ENCODE measurements at places on chromosomes 4 and X. TPM values are rescaled to one million over a fixed set of nuclear protein-coding genes. Genes with fewer than 3 reads are reported as not detected.

DNA sequence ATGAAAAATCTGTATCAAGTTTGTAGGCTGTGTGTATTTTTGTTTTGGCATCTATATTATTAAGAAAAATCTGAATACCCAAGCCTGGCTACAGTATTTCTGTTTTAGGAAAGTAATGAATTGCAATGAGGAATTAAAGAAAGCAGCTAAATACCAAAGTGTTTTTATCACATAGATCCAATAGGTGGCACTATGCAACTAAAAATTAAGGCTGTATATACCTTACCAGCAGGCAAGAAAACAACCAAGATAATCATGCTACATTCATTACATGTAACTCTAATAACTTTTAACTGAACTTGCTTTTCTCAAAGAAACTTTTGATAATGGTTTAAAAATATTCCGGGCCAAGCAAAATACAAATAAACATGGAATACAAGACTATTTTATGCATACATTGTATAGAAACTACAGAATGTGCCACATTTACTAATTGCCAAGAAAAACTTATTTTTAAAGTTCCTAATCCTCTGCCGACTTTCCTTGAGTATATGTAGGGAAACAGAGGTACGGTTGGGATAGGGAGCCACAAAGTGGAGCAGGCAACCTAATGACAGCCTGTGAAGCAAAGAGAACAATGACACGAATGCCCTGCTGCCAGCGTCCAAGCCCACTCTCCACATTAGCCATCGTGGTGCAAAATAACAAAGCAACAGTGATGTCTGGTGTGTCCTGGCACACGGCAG lies 63.7 kb downstream of the SEC24D start:
- H3K4me1 ChIP-seq, result no peaks in the 10 kb centered on the region
- H3K27ac ChIP-seq, result no peak overlapping the region
- peak; percentile 7 for DNase-seq
- no peak overlapping the region for H3K4me3 ChIP-seq
- H3K27me3 ChIP-seq, result no peaks in the 10 kb centered on the region
- H3K36me3 ChIP-seq, result no peaks in the 10 kb centered on the region

Gene MTMR8
- total RNA-seq, result 1.3 TPM

- DNase-seq, result no peak
- H3K36me3 ChIP-seq, result no peaks in the 10 kb centered on the region
- no peaks in the 10 kb centered on the region for H3K4me1 ChIP-seq
- no peaks in the 10 kb centered on the region for H3K27me3 ChIP-seq
Measured at GRCh38 chr4:182233310-182234090, 9.7 kb upstream of the TENM3 start.

Gene MAGEA11
- total RNA-seq, result not detected

- no peak overlapping the region for H3K4me3 ChIP-seq
- no peaks in the 10 kb centered on the region for H3K4me1 ChIP-seq
- H3K36me3 ChIP-seq, result no peaks in the 10 kb centered on the region
- DNase-seq, result no peak
- no peak overlapping the region for H3K27ac ChIP-seq
Measured at GRCh38 chr4:151485541-151486131, 76.7 kb downstream of the FHIP1A start.

Gene UGT2B10
- not detected for total RNA-seq

- no peak overlapping the region for H3K27ac ChIP-seq
- H3K4me1 ChIP-seq, result no peaks in the 10 kb centered on the region
- H3K27me3 ChIP-seq, result no peaks in the 10 kb centered on the region
- no peak overlapping the region for H3K4me3 ChIP-seq
- no peak for DNase-seq
Measured at GRCh38 chr4:131644619-131645018, 1504.5 kb upstream of the PCDH10 start.

GRCh38 chr4:185217408-185217975 lies 8.1 kb downstream of the SNX25 start:
- no peak overlapping the region for H3K4me3 ChIP-seq
- H3K27me3 ChIP-seq, result no peaks in the 10 kb centered on the region
- DNase-seq, result no peak
- H3K4me1 ChIP-seq, result no peaks in the 10 kb centered on the region

- H3K4me3 ChIP-seq, result no peak overlapping the region
- DNase-seq, result peak; percentile 4
- H3K36me3 ChIP-seq, result no peaks in the 10 kb centered on the region
- no peak overlapping the region for H3K27ac ChIP-seq
- H3K27me3 ChIP-seq, result no peaks in the 10 kb centered on the region
- no peaks in the 10 kb centered on the region for H3K4me1 ChIP-seq
Measured at GRCh38 chrX:31658360-31658759, 586.5 kb upstream of the FTHL17 start.

DNA sequence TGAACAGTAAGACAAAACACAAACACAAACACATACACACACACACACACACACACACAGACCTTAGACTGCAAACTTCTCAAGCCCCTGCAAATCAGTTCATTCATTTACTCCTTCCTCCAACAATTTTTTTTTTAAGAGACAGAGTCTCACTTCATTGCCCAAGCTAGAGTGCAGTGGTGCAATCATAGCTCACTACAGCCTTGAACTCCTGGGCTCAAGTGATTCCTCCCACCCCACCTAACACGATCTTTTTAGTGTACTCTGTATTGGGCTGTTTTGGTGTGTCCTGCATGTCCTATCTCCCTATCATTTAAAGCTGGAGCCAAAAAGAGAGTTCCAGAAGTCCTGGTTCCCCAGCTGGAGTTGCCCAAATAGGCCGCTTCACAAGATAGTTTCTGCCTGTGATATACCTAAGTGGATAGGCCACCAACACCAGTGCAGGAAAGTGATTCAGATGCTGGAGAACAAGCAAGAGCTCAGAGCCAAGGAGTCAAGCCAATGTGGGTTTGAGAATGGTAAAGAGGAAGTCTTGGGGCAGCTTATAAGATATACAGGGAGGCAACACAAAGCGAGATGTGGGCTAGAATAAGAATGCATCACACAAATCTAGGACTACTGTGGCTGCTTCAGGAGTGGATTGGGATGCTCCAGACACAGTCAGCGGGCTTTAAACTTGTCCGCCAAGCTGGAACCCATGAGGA lies 85.4 kb upstream of the RAPGEF2 start:
- no peaks in the 10 kb centered on the region for H3K27me3 ChIP-seq
- DNase-seq, result no peak
- no peaks in the 10 kb centered on the region for H3K4me1 ChIP-seq
- no peak overlapping the region for H3K27ac ChIP-seq
- H3K36me3 ChIP-seq, result no peaks in the 10 kb centered on the region

Gene XKRX
- 0.21 TPM for total RNA-seq

DNA sequence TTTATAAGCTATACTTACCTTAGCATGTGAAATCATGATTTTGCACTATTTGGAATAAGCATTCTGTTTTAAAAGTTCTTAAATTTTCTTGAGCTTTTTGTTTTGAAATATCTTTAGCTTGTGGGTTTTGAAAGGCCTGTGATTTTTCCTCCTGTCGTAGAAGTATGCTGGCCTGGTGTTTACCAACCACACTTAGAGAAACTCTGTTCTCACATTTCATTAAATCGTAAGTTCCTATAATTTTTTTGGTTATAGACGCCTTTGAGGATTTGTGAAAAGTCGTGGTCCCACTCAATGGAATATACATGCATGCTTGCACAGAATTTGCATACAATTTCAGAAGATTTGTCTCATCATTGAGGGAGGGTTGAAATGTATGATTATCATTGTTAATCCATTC lies 63.6 kb downstream of the PDLIM5 start:
- H3K4me3 ChIP-seq, result no peak overlapping the region
- DNase-seq, result no peak
- no peaks in the 10 kb centered on the region for H3K36me3 ChIP-seq
- no peaks in the 10 kb centered on the region for H3K27me3 ChIP-seq
- H3K4me1 ChIP-seq, result no peaks in the 10 kb centered on the region

Gene GAGE2A
- not detected for total RNA-seq

Gene FNIP2
- 17.7 TPM for total RNA-seq

- no peaks in the 10 kb centered on the region for H3K36me3 ChIP-seq
- H3K4me3 ChIP-seq, result no peak overlapping the region
- H3K27ac ChIP-seq, result no peak overlapping the region
- H3K4me1 ChIP-seq, result no peaks in the 10 kb centered on the region
Measured at GRCh38 chr4:68132342-68132741, 2.7 kb upstream of the TMPRSS11F start.

GRCh38 chr4:5206016-5206790 lies 154.9 kb downstream of the STK32B start:
- H3K4me3 ChIP-seq, result no peak overlapping the region
- DNase-seq, result no peak
- H3K36me3 ChIP-seq, result no peaks in the 10 kb centered on the region
- H3K4me1 ChIP-seq, result no peaks in the 10 kb centered on the region
- H3K27me3 ChIP-seq, result no peaks in the 10 kb centered on the region

GRCh38 chr4:186900232-186900900 lies 176.7 kb upstream of the FAT1 start:
- no peaks in the 10 kb centered on the region for H3K36me3 ChIP-seq
- peaks cover 8% of the 10 kb centered on the region for H3K4me1 ChIP-seq
- DNase-seq, result no peak
- H3K27ac ChIP-seq, result no peak overlapping the region
- H3K4me3 ChIP-seq, result no peak overlapping the region

- no peaks in the 10 kb centered on the region for H3K4me1 ChIP-seq
- no peak overlapping the region for H3K4me3 ChIP-seq
- H3K27ac ChIP-seq, result no peak overlapping the region
- no peak for DNase-seq
Measured at GRCh38 chrX:153414856-153415510, 3.7 kb downstream of the ZFP92 start.

DNA sequence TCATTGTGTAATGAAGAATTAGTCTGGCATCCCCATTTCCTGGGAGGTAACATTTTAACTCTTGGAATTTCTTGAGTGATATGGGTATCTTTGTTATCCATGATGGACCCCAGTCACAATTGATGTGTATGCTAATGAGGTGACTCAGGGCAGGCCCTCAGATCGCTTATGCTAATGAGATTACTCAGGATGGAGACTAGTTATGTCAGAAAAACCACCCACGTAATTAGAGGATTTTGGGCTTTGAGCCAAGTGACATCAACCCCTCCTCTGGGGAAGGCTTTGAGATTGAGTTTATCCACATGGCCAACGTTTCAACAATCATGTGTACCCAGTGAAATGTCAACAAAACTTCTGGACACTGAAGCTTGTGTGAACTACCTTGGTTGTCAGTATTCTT lies 772.7 kb downstream of the STPG2 start:
- H3K4me3 ChIP-seq, result no peak overlapping the region
- no peak overlapping the region for H3K27ac ChIP-seq
- H3K27me3 ChIP-seq, result no peaks in the 10 kb centered on the region

GRCh38 chrX:101349193-101349562 lies 636 bp upstream of the TIMM8A start:
- H3K36me3 ChIP-seq, result peaks cover 4% of the 10 kb centered on the region
- peak overlapping the region; percentile 96 for H3K4me3 ChIP-seq
- H3K27me3 ChIP-seq, result no peaks in the 10 kb centered on the region
- peak overlapping the region; percentile 98 for H3K27ac ChIP-seq
- DNase-seq, result no peak

DNA sequence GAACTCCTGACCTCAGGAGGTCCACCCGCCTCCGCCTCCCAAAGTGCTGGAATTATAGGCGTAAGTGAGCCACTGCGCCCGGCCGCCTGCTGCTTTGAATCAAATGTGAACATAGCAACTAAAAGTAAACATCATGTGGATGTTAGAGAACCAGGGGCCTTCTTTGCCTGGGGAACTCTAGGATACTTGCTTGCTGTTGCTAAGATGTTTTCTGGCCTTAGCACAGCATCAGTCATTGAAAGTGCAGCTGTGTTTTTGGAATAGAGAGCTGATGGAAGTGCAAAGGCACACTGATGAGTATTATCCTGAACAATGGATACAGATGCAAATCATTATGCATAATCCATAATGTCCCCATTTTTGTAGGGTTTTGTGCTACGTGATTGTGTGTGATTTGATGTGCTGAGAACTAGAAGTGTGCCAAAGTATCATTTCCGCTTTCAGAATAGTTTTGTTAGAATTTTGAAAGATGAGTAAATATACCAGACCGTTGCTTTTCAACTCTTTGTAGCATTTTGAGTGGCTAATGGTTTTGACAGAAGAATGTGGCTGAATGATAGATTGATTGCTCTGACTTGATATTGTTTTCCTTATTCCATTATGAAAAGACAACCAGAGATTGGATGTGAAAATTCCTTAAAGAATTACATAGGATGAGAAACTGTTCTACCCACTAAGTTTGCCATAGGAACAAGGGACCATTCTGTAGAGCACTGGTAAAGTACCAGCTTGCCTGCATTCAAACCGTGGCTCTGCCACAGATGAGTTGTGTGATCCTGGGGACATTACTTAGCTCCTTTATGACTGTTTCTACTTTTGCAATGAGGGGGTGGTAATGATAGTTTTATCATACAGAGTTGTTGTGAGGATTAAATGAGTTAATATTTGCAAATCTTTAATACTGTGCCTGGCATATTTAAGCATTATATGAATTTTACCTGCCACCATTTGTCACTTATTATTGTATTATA lies 74.7 kb downstream of the REPS2 start:
- no peak overlapping the region for H3K4me3 ChIP-seq
- no peak for DNase-seq
- no peaks in the 10 kb centered on the region for H3K27me3 ChIP-seq
- H3K4me1 ChIP-seq, result no peaks in the 10 kb centered on the region

- no peak overlapping the region for H3K4me3 ChIP-seq
- no peaks in the 10 kb centered on the region for H3K4me1 ChIP-seq
- no peaks in the 10 kb centered on the region for H3K36me3 ChIP-seq
Measured at GRCh38 chr4:81839347-81840042, 367.8 kb upstream of the RASGEF1B start.

GRCh38 chr4:99411041-99411440 lies 24.1 kb downstream of the ADH7 start:
- H3K27ac ChIP-seq, result no peak overlapping the region
- no peaks in the 10 kb centered on the region for H3K36me3 ChIP-seq
- DNase-seq, result no peak
- no peak overlapping the region for H3K4me3 ChIP-seq
- no peaks in the 10 kb centered on the region for H3K4me1 ChIP-seq
- no peaks in the 10 kb centered on the region for H3K27me3 ChIP-seq

DNA sequence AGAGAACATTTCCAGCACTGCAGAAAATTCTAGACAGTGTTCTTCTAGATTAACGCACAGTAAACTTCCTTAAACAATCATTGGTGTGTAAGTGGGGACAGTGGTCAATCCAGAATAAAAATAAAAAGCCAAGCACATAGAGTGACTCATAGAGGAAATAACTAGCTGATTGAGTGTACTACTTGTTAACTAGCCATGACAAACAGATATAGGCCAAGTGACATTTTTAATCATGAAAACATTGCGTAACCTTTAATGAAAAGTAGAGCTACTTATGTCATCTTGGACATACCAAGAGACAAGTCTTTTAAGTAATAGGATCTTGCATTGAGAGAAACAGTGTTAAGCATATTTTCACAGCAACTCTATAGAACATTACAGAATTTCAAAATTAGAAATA lies 233.9 kb upstream of the MAB21L2 start:
- no peaks in the 10 kb centered on the region for H3K36me3 ChIP-seq
- peak; percentile 39 for DNase-seq
- H3K4me1 ChIP-seq, result no peaks in the 10 kb centered on the region
- H3K27ac ChIP-seq, result no peak overlapping the region
- no peak overlapping the region for H3K4me3 ChIP-seq

All from Panc1 (cell line).